Frontal cortex (tissue), 4 donors: ENCODE measurements at places on chromosomes 6 and 20.

- DNase-seq = no peak
Observed at GRCh38 chr6:17938901-17939300, 48.5 kb downstream of the KIF13A start.

- DNase-seq = no peak
Observed at GRCh38 chr6:72974276-72974675, 251.0 kb downstream of the KHDC1L start.

DNA sequence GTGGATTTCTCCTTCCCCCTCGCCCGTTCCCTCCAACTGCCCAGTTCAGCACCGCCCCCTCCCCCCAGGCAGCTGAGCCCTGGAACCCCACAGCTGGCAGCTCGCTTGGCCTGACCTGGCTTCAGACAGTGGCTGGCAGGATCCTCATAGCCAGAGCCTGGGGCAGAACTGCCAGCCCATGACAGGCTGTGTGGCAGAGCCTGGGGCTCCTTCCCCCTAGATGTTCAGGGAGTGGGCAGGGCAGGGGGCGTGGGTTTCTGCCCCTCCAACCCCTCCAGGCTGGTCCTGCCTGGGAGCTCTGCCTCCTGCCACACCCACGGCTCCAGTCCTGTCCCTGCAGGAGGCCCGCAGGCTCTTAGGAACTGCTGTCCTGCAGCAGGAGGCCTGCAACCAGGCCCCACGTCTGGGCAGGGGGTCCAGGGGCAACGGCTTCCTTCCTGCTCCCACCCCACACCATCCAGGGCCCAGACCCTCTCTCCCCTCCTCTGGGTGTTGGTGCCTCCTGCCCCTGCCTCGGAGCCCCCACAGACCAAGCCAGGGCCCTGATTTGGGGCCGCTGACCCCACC is 9.6 kb upstream of the KCNQ2 start:
- no peak for DNase-seq

DNA sequence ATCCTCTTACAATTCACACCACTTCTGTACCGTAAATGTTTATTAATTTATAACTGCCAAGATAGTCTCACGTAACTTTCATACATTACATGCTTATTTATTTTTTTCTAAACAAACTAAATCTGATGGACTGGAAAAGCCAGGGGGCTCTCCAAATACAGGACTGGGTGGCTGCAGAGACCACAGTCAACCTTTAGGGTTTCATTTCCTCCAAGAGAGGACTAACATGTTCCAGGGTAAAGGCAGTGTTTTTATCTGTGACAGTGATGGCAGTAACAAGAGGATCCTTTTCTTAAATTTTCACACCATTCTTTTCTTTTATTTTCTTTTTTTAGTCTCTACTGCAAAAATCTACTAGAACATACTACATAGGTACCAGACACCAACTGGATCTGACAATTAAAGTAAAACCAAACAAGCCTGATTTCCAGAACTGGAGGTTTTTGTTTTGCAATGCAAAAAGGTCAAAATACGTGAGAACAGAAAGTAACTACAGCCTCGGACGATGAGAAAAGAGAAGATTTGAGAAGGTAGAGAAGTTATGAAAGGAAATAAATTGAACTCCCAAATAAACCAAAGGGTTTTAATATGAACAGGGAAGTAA is 1.2 kb downstream of the LMBRD1 start:
- DNase-seq = no peak

GRCh38 chr20:38805958-38806854 is 709 bp downstream of the PPP1R16B start:
- peak; percentile 52 for DNase-seq

DNA sequence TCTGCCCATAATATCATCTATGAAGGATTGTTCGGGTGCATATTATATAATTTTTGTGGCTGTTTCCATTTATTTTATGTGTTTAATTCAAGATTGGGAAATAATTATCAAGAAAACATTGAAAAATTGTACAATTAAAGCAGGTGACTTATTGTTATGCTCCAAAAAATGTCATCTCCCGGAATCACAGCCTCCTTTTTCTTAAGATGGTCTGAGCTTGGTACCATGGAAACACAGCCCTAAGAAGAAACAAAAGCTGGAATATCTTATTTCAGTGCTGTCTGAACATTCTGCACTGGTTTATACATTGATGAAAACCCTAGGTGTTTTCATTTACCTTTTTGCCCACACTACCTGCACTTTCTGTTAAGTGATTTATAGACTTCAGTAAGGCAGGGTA is 367.2 kb downstream of the ARHGAP18 start:
- no peak for DNase-seq

- no peak for DNase-seq
Observed at GRCh38 chr20:50467718-50468356, 42.3 kb upstream of the PTPN1 start.
